NCI-H1048 (cell line): ENCODE measurements at places on chromosomes 1 and 21.

- DNase-seq: no peak
Observed at GRCh38 chr1:245809361-245809760, 654.6 kb downstream of the KIF26B start.

DNA sequence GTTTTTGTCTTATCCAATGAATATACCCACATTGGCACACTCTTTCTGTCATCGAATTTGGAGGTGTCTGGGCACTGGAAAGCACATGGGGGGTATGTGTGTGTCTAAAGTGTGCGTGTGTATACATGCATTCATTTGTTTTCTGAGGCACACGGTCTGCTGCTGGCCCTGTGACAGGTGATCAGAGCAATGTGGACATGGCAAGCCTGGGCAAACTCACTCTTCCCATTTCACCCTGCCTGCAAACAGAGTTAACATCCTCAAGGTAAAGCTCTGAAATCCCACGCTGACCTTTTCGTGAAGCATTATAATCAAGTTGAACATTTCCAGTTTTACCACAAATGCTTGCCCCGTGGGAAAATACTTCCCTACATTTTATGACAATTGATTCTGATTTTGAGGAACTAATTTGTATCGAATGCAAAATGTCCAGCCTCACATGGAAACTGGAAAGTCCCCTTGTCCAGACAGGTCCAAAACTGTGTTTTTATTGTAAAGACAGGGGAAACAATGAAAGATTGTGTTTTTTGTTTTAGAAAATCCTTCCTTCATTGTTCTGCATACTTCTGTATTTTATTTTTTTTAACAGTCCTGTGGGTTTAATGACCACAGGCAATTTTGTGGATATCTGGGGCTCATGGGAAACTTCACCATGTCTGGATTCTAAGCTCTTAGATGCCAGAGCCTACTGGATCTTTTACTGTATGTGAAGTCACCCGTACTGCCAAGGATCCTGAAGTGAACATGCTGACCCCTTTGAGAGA lies 160.9 kb downstream of the PBX1 start:
- DNase-seq: no peak

DNA sequence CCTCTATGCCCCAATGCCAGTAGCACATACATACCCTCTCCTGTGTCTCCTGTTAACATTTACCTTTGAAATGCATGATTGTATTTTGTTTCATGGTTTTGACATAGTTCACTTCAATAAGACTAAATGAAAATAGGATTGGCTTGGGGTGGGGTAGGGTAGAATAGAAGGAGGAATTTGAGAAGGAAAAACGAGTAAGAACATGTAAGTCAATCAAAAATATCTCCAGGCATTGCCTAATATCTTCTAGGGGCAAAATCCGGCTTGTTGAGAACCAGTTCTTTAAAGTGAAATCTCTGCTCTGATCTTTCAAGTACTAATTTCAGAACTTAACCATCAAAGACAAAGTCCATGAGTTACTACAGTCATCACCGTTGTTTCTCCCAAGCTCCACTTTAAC lies 31.8 kb upstream of the RGS2 start:
- DNase-seq: no peak

DNA sequence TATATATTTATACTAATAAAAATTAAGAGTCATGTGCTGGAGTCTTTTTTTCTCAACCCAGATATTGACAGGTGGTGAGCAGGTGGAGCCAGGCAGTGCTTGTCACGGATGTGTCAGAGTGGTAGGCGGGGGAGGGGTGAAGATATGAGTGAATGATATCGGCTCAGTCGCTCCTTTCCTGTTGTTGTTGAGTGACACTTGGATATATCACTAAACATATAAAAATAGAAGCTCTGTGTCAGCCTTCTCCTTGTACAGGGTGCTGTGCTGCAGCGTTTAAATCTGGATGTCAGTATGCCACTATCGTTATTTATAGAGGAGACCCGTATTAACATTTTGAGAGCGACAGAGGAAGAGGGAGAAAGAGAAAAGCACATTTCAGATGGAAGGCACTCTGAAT lies 339.6 kb downstream of the NUF2 start:
- no peak for DNase-seq

- DNase-seq: no peak
Observed at GRCh38 chr1:164948101-164948500, 389.1 kb downstream of the PBX1 start.
